Head of caudate nucleus (tissue), 42 donors: ENCODE measurements at places on chromosomes 2 and 18.

DNA sequence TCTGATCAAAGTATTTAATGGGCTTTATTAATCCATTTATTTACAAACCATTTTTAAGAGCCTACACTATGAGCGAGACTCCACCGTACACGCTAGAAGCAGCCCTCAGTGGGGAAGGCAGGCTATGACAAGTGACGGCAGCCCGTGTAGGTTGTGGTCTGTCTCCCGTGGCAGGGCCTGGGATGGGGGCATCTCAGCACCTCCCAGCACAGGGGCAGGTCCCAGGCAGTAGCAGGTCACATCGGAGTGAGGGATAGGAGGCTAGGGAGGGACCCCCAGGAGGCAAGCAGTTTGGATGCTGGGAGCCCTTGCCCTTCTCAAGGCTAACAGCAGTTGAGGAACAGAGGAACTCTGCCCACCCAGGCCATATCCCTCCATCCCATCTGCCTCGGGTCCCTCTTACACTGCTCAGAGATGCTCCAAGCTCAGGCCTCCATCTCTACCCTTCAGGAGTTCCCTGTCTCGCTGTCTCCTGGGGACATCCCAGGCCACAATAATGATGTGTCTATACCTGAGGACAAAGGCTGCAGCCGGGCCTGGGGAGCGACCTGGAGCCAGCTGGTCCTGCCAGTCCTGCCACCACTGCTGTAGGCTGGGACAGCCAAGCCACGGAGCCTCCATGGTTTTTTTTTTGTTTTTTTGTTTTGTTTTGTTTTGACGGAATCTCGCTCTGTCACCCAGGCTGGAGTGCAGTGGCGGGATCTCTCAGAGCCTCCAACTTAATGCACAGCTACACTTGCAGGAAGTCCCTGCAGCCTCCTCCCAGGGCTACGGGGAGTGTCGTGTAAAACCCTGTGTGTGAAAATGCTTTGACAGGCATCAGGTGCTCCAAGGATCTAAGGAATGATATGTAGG lies 92.0 kb downstream of the NDUFA10 start:
- no peak for DNase-seq

GRCh38 chr2:159035790-159036411 lies 67.5 kb downstream of the TANC1 start:
- DNase-seq = no peak

GRCh38 chr2:149160195-149160594 lies 121.7 kb downstream of the LYPD6B start:
- no peak for DNase-seq

- no peak for DNase-seq
These were observed 84.2 kb downstream of the ARL4C start for GRCh38 chr2:234412726-234413125.

GRCh38 chr2:226838722-226839121 lies 2.9 kb downstream of the RHBDD1 start:
- no peak for DNase-seq

DNA sequence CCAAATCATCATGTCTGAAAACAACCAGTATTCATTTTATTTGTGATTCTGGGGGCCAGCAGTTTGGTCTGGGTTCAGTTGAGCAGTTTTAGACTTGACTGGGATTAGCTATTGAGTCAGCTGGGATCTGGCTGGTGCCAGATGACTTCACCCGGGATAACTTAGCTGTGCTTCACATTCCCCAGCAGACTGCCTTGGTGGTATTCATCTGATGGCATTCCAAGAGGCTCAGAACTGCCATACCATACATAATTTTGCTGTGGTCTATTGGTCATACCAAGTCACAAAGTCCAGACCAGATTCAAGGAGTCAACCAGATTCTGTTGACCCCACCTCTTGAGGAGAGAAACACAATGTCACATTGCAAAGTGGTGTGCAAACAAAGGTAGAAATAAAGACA lies 7.8 kb upstream of the FSHR start:
- no peak for DNase-seq

DNA sequence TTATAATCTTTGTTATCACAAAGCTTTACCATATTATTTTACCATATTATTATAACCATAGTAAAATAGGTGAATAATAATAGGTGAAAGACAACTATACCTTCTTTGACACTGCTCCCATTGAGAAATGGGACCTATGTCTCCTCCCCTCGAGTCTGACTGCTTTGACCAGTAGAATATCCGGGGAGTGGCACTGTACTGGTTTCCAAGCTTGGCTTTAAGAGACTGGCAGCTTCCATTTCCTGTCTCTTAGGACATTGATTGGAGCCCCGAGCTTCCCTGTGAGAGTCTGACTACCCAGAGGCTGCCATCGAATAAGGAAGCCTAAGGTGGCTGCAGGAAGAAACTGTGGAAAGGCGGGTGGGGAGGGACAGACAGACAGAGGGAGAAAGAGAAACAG lies 40.1 kb upstream of the PLEKHM3 start:
- no peak for DNase-seq

DNA sequence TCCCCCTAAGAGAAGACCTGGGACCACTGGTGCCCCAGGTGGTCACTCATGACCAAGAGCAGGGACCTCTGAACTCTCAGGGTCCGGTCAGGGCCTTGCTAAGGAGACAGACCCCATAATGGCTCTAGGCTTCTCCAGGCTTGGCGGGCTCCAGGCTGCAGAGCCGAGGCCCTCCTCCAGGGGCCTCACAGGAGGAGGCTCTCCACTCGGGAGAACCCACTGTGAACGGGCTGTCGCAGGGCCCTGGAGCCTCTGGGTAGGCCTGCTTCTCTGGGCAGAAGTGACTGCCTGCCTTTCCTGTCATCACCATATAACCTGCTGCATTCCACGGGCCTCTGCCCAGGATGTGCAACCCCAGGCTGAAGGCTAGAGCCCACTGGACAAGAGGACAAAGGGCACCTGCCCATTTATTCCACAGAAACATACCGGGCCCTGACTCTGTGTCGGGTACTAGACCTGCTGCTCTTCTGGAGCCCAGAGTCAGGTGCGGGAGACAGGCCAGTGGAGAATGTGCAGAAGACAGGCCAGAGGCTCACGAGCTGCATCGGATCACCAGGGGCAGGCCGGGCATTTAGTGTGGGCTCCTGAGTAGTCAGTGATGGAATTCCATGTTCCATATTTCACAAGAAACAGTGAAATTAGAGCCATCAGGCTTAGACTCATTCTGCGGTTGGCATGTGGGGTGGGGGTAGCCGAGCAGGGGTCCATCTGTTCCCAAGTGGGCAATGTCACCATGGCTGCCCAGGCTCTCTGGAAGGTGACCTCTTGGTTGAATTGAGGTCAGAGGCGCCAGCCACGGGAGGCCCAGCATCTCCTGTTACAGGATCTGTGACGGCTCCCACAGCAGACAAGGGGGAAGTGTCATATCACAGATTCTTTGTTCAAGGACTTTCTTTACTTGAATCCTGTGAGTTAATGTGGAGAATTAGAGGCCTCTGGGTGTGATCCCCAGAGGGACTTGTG lies 220.8 kb downstream of the SH3RF3 start:
- no peak for DNase-seq

DNA sequence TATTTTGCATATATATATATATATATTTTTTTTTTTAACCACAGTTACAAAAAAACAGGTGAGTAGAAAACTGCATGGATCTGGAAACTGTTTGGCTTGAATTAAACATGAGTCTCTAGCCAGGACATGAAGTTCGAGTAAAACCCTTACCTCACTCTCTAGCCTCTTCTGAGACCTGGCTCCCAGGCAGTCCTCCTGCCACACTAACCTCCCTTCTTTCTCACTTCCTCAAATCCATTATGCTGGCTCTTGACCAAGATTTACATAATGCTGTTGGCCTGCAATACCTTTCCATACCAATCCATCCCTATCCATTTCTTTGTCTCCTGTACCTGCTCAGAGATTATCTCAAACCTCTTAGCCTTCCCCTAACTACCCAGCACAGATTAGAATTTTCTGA lies 34.0 kb downstream of the PIGN start:
- no peak for DNase-seq

GRCh38 chr18:9722691-9723090 lies 14.6 kb downstream of the RAB31 start:
- no peak for DNase-seq

DNA sequence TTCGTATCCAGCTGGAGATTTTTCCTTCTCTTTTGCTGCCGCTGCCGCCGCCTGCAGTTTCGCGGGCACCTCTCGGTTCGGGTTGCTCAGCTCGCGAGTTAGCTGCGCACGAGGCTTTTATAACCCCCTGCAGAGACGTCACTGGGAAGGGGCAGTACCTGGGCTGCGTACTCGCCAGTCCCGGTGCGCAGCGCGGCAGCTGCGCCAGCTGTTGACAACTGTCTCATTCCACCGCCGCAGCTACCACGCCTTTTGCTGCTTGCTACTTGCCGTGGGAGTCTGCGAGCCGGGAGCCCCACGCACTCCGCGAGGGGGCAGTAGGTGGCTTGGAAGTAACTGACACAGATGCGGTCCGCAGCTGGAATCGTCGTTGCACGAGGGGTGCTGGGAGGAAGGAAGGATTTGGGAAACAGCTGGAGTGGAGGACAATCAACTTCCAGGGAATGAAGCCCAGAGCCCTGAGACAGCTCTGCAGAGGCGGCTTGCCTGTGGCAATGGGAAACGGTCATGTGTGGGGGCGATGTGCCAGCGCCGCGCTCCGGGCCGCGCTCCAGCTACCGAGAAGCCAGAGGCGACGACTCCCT lies at the start of gene TACR1:
TSS of gene TACR1 (minus strand) at position 93 of the 584 bp plus-strand sequence. CDS start 586 bp downstream, outside the sequence.
- peak; percentile 83 for DNase-seq

GRCh38 chr2:204279819-204280218 lies 265.5 kb upstream of the PARD3B start:
- DNase-seq = no peak
